ENCODE measurements at places on chromosomes 12 and 14.

DNA sequence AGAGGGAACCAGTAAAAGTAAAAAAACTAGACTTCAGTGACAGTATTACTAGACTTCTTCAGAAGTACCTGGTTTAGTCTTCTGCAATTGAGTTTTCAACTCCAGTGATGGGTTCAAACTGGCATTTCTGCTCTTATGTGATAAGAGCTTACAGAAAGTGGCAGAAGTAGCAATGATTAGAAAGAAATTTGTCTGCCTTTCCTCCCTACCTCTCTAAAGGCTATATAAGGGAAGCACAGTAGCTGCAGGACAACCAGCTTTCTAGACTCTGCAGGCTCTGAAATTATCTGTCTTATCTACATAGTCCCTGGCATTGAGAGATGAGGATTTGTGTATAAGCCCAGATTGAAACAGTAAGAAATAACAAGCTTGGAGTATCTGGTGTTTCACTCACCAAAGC lies 107.5 kb downstream of the DAAM1 start:
- DNase-seq = no peak

GRCh38 chr12:104957719-104958000 lies 430 bp downstream of the SLC41A2 start:
- DNase-seq = no peak

DNA sequence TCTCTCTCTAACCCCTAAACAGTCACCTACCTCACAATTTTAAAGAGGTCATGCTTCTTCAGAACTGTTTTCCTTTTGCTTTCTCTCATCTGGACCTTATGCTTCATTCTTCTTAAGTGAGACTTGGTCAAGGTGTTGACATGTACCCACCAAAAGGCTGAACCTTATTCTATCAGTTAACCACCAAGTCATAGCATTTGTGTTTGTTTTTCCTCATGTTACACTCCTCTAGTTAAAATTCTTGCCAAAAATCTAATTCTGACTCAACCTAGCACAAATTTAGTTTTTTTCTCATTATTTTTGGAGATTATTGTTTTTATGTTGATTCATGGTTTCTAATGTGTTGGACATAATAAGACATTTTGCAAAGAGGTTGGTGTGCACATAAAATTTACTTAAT lies 578.6 kb downstream of the SLC16A7 start:
- no peak for DNase-seq

- DNase-seq = no peak
Measured at GRCh38 chr12:18139989-18140596, 50.1 kb upstream of the RERGL start.

GRCh38 chr12:114245555-114245954 lies 160.4 kb downstream of the TBX5 start:
- no peak for DNase-seq

GRCh38 chr14:88095791-88096190 lies 90.9 kb downstream of the GPR65 start:
- no peak for DNase-seq

- no peak for DNase-seq
Measured at GRCh38 chr14:103104389-103104653, 9.8 kb downstream of the EXOC3L4 start.

DNA sequence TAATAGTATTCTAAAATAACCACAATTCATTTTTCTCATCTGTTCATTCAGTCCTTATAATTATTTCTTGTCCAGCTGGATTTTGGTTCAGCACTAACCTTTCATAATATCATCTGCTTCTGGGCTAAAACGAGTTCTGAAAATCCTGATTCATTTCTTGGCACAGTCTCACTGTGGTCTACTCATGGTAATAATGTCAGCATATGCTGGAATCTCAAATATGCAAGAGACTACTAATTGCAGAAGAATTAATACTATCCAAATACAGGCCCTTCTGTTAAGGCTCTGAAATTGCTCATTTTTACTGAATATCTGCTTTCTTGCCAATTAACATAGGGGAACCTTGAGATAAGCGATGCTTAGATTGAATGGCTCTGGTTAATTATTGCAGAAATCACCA lies 597.1 kb downstream of the RPL10L start:
- peak; percentile 93 for DNase-seq

GRCh38 chr14:39812532-39813320 lies 380.5 kb upstream of the FBXO33 start:
- peak; percentile 10 for DNase-seq

- DNase-seq = no peak
Measured at GRCh38 chr14:59704054-59704645, 127.5 kb upstream of the CCDC175 start.

DNA sequence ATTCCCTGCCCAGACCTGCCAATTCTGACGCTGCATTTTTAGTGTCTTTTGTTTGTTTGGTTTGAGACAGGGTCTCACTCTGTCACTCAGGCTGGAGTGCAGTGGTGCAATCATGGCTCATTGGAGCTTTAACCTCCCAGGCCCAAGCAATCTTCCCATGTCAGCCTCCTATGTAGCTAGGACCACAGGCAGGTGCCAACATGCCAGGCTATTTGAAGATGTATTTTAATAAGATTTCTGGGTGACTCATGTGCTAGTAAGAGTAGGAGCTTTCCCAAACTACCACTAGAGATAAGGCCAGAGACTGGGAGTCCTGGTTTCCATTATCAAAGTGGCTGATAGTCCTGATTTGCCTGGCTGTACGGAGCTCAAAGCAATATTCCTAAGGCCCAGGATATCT lies 693.3 kb downstream of the MED13L start:
- no peak for DNase-seq

GRCh38 chr14:92711976-92712653 lies 36.3 kb downstream of the LGMN start:
- no peak for DNase-seq

DNA sequence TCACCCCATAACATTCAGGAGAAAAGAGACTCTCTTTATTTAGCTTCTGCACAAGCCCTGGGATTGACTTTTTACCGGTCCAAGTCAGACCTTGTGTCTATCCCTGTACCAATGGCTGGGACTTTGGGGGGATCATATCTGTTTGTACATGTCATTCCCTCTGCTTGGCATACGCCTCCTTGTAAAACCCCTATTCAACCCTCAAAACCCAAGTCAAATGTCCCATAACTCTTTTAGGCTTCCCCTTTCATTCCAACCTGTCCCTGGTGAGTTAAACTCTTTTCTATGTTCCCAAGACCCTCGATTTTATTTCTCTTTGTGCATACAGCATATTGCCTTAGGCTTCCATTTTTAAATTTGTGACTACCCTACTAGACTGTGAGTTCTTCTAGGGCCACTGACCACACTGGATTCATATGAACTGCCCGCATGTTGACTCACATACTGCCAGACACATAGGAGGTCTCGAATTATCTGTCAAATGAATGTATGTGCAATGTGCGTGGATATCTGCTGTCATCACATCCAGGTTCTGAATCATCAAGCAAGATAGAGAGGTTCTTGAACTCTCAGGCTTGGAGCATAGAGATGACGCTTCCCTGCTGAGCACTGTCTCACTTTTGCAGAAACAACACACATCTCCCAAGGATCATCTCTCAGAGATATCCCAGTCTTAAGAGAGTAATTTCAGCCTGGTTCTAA lies 548.6 kb upstream of the TBX3 start:
- DNase-seq = peak; percentile 91

GRCh38 chr14:56161658-56162057 lies 43.4 kb downstream of the PELI2 start:
- DNase-seq = no peak

DNA sequence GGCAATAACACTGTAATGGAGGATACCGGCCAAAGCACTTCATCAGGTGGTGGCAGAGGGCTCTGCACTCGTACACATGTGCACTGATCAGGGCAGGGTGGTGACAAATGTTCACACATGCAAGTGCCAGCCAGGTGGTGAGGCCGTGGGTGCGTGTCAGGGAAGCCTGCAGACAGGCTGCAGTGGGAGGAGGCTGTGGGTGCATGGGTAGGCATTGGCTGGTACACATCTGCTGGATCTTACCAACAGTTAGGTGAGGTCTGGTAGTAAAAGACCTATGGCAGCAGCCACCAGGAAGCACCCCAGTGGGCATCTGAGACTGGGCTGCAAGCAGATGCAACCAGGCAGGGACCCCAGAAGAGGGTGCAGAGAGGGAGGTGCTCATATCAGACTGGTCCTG lies 65.3 kb downstream of the PDE6H start:
- no peak for DNase-seq

DNA sequence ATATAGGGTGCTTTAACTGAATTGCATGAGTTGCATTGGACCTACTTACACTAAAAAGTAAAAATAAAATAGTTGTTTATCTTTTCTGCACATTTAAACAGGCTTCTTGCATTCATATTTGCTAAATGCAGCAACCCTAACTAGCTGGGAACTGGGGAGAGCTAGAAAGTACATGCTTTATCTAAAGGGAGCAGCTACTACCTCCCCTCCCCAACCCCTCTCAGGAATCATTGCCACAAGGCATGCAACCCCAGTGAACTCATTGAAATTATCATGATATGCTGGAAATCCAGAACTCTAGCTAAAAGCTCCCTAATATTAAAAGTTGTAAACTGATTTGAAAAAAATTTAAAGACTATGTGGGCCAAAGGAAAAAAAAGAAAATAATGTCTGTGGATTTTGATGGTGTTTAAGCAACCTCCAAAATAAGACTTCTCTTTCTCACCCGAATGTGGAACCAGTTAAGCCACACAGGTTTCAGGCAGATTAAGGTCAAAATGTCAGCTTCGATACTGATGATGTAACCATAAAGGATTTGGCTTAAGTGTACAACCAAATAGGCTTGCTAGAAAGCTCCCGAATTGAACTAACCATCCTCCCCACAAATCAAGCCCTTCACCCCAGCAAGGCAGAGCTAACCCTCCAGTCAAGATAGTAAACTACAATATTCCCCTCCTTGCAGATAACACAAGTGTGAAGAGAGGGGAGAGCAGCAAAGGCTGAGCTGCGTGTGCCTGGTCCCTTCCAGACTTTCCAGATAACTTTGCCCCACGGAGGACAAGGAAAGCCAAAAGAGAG lies 13.8 kb upstream of the POC1B start:
- no peak for DNase-seq

- no peak for DNase-seq
Measured at GRCh38 chr12:43104494-43104893, 447.5 kb downstream of the ADAMTS20 start.

DNA sequence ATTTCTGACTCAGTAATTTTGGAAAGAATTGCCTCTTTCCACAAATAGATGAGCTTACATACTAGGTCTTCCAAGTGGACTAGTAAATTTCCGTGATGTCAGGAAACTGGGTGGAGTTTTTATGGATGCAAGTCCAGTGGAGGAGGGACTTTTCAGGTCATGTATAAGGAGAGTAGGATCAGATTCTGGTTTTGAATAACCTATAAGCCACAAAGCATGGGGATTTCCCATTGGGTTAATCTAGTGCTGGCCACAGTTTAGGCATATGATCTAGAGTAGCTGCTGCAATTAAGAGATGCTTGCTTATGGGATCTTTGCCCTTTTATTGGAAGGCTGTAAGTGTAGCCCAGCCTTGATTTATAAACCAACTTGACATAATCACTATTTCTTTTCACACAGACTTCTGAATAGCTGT lies 33.8 kb downstream of the STK38L start:
- DNase-seq = peak; percentile 25

DNA sequence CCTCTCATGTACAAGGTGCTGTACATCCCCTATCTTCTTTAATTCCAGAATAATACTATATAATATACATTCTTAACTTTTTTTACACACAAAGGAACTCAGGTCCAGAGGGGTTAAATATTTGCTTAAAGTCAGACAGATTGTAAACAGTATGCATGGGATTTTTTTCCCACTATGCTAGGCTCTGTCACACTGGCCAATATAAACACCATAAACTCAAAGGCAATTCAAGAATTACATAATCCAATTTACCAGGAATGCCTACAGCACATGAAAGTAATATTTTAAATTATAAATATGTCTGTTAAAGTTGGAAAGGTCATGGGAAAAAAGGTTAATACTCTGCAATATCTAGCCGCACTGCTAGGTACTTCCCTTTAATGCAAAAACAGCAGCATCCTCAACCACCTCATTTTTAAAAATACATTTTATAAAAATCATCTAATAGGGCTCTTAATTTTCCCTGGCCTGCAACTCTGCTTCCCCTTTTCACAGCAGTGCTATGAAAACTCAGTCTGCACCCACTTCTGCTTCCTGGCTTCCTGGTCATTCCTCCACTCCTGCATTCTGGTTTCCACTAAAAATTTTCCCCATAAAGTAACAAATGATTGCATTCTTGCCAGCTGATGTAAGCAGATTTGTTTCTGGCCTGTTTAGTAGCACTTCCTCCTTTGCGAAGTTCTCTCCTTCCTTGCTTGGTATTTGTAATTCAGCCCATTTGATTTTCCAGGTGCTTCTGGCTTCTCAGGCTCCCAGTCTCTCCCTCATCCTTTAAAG lies 128.1 kb downstream of the ITPR2 start:
- no peak for DNase-seq

DNA sequence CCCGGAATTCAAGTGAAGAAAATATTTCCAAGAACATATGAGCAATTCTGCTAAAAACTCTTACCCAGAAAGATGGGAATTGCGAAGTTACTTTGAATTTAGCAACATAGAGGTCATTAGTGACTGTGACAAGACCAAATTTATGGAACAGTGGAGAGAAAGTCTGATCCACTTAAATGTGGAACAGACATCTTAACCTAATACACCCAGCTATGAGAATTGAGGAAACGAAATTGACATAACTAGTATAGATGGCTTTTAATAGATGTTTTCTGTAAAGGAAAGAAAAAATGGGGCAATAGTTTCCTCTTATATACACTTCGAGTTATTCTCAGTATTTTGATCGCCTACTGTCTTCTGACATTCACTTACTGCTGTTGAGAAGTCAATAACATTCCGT lies 4.6 kb downstream of the OVCH1 start:
- no peak for DNase-seq

- DNase-seq = peak; percentile 97
Measured at GRCh38 chr14:68548194-68549076, 244.4 kb downstream of the ZFP36L1 start.

DNA sequence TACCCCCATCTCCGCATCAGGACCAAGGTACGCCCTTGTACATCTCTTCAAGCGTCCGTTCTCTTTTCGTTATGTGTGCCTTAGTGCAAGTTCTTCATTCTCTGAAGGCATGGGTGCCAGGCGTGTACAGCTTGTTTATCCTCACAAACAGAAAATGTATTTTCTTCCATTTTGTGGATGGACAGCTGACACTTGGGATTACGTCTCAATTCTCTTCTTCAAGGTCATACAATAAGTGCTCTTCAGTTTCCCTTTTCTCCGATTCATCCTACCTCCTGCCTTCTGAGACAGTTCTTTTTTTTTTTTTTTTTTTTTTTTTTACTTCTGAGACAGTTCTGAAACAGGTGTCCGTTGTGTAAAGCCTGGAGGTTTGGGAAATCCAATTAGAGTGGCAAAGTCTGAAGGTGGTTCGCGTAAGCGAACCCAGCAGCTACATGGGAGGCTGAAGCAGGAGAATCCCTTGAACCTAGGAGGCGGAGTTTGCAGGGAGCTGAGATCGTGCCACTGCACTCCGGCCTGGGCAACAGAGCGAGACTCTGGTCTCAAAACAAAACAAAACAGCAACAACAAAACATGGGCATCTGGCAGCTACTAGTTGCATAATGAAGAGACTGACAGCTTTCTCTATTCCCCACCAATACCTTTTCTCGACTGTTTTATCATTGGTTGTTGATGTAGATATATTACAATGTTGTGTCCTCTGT lies 734 bp downstream of the COX6A1 start:
- DNase-seq = no peak

GRCh38 chr14:39680777-39681176 lies 248.5 kb upstream of the FBXO33 start:
- DNase-seq = no peak

- no peak for DNase-seq
Measured at GRCh38 chr12:3962631-3963483, 89.7 kb upstream of the PARP11 start.

All from fibroblast of skin of left quadriceps (primary cell).